ENCODE measurements at places on chromosomes 4 and X.

DNA sequence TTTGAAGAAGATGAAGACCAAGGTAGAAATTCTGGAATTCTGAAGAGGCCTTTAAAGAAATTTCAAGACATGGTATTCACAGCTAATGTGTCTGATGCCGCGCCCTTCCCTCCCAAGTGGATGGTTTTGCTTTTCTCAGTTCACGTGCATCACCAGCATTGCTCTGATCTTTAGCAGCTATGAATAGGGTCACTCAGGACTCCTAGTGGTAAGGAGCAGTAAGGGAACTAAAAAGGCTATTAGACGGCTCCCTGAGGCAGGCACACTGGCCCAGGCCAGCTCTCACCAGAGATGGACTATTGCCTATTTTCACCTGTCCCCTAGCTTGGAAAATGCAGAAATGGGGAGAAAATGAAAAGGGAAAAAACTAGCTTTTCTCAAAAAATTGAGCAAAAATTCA, 447.5 kb upstream of the RASGEF1B start:
- DNase-seq, result peak; percentile 16

- no peak for DNase-seq
Observed at GRCh38 chrX:119579414-119579813, 5.1 kb downstream of the UBE2A start.

DNA sequence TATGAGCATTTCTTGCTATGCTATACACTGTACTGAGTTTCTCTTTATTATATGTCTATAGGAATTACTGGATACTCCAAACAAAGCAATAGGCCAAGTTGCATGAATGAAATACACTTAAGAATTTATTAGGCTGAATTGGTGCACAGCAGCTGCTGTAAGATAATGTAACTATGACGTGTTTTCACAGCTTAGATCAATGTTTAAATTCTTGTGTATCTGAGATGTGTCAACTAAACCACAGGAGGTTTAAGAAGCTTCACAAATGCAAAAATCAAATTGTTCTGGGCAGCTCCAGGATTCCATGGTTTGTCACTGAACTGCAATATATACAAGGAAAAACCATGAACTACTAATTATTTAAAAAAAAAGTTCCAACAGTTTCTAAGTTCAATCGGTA, 156.7 kb downstream of the MAPK10 start:
- no peak for DNase-seq

GRCh38 chr4:69833251-69833650, 26.7 kb downstream of the SULT1E1 start:
- DNase-seq, result no peak

GRCh38 chr4:75637176-75637575, 6.8 kb upstream of the CDKL2 start:
- no peak for DNase-seq

GRCh38 chrX:71256051-71256450, 2.1 kb upstream of the ZMYM3 start:
- DNase-seq, result no peak

All from WTC11 (cell line).